ENCODE measurements at places on chromosomes 4 and X.

DNA sequence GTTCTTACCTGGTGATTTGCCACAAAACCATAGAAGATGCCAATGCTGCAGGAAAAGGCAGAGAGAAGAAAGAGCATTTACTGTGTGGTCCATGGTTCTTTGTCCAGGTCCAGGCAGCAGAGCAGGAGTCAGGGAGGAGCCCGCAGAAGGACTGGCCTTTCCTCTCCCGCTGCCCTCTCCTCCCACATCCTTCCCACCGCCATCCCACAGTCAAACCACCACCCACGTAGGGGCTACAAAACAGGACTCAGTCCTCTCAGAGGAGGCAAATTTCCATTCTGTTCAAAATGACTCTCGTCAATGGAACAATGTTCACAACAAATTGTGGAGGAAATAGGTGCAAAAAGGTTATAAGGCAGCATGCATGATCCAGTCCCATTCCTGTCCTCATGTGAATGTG is 58.6 kb downstream of the PROM1 start:
- DNase-seq = no peak

- DNase-seq = no peak
Observed at GRCh38 chr4:85901500-85901899, 426.6 kb downstream of the ARHGAP24 start.

DNA sequence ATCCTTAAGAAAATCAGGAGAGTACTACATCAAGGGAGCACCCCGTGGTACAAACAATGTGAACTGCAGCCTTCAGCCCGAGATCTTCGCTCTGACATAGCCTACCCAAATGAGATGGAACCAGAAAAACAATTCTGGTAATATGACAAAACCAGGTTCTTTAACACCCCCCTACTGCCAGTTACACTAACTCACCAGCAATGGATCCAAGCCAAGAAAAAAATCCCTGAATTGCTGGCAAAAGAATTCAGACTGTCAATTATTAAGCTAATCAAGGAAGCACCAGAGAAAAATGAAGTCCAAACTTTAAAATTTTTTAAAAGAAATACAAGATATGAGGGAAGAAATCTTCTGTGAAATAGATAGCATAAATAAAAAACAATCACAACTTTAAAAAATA is 101.7 kb upstream of the KLF8 start:
- no peak for DNase-seq

GRCh38 chr4:52842792-52843191 is 19.3 kb upstream of the RASL11B start:
- no peak for DNase-seq

GRCh38 chr4:128663325-128663724 is 146.2 kb upstream of the JADE1 start:
- no peak for DNase-seq

DNA sequence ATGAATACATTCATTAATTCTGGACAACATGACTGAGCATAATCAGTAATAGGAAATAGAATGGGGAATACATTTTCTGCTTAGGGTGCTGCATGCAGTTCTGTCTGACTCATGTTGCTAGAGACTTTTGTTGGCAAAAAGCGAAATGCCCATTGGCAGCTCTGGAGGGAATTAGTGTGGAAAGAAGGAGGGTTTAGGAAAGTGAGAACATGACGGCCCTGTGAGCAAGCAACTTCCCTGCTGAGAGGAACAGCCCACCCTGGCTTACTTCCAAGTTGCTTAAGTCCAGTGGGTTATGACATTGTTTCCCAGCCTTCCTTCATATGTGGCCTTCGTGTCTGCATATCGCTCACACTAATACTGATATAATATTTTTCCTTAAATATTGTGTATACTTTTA is 13.8 kb downstream of the MAD2L1 start:
- DNase-seq = peak; percentile 63

DNA sequence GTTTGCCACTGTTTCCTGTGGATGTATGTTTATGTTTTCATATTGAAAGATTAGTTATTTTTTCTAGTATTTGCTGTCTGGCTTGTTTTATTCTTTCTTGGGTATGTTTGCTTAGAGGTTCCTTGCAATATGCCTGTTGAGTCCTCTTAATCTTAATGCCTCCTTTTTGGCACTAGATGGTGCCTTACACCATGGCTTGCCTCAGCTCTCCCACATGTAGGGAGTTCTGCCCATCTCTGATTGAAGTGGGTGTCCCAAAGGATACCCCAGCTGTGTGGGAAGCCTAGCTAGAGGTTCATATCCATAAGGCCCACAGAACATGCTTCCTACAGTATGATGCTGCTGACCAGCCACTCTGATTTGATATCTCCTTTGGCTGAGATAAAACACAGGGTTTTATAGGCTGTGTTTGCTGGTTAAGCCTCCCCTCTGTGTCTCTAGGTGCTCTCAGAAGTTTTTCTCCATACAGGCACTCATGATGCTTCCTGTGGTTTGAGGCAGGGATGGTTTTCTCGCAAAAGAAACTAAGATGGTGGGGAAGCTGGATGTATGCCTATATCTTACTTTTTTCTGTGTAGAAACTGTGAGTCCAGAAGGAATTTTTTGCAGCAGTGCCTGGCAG is 162.4 kb downstream of the ASB9 start:
- no peak for DNase-seq

DNA sequence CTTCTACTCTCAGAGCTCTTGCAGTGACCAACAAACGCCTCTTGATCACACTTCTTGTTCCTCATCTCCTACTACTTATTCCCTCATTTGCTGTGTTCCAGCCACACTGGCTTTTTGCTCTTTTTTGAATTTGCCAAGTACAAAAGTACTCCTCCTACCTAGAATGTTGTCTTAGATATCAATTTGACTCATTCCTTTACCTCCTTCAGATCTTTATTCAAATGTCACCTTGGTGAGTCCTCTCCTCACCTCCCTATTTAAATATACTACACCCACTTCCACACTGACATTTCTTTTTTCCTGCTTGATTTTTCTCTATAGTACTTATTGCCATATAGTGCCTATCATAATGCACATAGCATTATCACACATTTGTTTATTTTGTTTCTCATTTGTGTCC is 6.2 kb upstream of the DCAF4L1 start:
- no peak for DNase-seq

DNA sequence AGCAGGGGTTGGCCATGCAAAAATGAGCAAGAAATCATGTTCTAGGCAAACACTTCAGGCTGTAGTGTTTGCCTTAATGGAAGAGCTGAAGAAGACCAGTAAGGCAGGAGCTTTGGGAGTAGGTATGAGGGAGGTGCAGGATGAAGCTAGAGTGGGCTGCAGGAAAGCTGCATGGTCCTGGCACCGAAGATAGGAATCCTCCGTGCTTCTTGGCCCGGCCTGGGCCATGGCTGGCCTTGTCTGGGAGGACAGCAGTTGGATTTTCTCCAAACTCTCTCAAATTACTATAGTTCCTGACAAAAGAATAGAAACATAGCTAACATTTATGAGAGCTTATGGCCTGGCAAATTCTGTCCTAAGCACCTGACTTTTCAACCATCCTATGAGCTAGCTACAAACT is 116.5 kb downstream of the UCHL1 start:
- DNase-seq = no peak

GRCh38 chr4:81786063-81786763 is 314.5 kb upstream of the RASGEF1B start:
- no peak for DNase-seq

- DNase-seq = no peak
Observed at GRCh38 chr4:147011411-147011810, 65.7 kb upstream of the TTC29 start.

DNA sequence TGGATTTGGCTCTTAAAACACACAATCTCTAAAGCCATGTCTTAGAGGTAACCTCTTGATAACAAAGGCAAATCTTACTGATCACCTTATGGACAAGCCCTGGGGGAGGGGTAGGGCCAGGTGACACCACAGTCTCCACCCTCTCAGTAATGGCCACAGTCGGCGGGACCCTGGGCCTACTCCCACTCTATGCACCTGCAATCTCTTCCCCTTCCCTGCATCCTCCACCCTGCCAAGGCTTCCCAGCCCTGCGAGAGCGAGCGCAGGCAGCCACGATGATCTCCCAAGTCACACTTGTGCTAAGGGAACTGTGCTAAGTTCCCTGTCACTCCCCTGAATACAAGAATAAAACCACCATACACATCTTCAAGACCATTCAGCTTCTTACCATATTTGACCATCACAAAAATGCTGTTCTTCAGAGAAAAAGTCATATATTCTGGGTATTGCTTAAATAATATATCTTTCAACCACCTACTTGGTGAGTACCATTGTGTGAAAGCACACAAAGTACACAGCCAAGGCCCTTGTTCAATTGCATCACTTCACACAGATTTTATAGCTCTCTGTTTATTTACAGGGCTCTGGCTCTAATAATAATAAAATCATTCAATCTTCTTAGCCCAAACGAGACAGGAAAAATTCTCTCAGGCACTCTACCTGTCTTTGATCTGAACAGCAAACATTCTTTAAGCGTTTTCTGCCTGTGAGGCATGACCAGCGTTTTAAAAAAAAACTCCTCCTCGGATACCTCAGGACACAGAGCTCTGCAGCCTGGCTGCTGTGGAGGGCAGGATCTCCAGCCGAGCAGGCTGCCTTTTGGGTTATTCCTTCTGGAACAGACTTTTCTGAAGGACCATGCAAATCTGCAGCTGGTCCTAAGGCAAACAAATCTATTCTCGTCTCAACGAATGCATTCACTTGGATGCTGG is 115.7 kb upstream of the MAP3K15 start:
- no peak for DNase-seq

- DNase-seq = no peak
Observed at GRCh38 chrX:18894156-18894555, 89.8 kb downstream of the PHKA2 start.

DNA sequence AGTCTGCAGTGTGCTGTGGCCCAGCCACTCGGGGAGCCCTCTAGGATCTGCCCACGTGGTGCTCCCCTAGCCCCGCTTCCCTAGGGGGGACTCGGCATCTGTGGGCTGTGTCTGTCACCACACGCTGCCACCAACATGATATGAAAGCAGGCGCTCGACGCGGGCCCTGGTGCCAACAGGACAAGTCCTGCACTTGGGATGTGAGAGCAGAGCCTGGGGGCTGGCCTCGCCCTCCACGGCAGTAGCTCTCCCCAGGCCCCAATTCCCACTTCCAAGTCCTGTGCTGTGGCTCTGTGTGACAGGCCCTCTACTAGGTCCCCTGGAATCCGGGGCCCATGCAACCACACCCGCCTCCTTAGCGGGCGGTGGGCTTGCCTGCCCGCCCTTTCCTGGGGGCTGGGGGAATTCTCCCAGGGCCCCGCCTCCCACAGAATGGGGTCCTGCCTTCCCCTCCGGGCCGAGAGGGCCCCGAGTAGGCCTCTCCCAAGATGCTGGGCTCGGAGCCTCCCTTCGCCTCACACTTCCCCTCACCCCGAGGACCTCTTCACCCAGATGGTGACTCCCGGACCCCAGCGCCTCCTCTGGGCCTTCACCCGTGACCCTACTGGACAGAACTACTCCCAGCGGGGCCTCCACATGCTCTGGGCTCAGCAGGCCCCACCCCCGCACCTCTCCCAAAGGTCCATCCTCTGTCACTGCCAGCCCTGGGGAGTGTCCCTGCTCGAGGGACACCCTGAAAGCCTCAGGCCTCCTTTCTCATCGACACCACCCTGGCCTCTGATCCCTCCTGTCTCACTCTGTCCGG is 11.2 kb downstream of the LRPAP1 start:
- DNase-seq = peak; percentile 0

DNA sequence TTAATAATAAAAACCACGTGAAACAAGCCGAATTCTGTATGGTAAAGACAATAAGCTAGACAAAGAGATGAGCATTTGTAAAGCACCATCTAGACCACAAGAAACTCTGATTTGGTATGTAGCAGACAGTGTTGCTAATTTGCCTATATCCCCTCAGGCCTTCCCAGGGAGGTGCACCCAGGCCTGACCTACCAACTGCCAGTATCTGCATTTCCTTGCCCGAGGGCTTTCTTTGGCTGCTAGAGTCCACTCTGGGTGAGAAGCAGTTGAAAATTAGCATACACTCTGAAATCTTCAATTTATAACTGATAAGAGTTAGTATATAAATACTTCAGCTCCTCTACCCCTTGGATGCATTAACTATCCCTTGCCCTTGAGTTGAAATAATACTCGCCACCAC is 37.4 kb upstream of the IL1RAPL1 start:
- no peak for DNase-seq

GRCh38 chrX:48470833-48471118 is 716 bp upstream of the SLC38A5 start:
- no peak for DNase-seq

GRCh38 chrX:135477576-135477975 is 42.9 kb upstream of the INTS6L start:
- no peak for DNase-seq

DNA sequence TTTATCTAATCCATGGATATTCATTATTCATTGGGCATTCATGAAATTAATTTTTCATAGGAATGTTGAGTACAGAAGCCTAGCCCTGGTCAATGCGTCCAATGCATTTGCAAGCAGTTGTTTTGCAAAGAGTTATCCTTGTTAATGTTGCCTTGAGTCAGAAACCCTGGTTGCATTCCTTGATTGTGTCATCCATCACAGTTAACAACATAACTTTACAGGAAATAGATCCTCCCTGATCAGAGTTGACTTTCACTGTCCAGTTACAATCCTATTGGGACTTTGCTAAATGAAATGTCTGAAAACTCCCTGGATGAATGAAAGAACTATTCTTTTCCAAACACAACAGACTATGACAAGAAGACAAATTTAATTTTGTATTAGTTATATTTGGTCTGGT is 924.3 kb upstream of the SLIT2 start:
- no peak for DNase-seq

- DNase-seq = no peak
Observed at GRCh38 chr4:80127870-80128419, 54.9 kb upstream of the ANTXR2 start.

- DNase-seq = no peak
Observed at GRCh38 chr4:90537491-90537890, 410.3 kb downstream of the CCSER1 start.

DNA sequence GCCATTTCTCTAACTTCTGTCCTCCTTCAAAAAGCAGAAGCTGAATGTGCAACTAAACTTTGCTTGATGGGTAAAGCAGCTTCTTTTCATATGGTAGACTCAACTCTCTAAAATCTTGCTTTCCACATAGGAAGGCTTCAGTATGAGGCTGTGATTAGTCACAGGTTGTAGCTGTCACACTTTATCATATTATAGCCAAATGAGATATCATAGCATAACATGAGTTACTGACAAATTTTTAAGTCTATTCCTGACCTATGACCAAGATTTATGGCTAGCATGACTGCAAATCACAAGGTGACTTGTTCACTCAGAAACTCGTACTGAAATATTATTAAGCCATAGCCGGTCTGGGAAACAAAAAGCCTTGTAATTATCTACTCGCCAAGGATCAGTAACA is 998.6 kb downstream of the RPA4 start:
- DNase-seq = no peak

GRCh38 chr4:186759990-186760389 is 36.3 kb upstream of the FAT1 start:
- DNase-seq = no peak

GRCh38 chr4:76624241-76624681 is 189.2 kb downstream of the SHROOM3 start:
- peak; percentile 30 for DNase-seq

GRCh38 chr4:111602848-111603247 is 542.4 kb upstream of the FAM241A start:
- DNase-seq = no peak

- DNase-seq = no peak
Observed at GRCh38 chrX:107565931-107566603, 62.2 kb upstream of the PRPS1 start.
